Fibroblast of the aortic adventitia (primary cell): ENCODE measurements at places on chromosomes 12 and 14. TPM values are rescaled to one million over a fixed set of nuclear protein-coding genes. Genes with fewer than 3 reads are reported as not detected.
A peak's percentile ranks its signal among the peaks of the same experiment; 100 is the strongest.

- no peak for DNase-seq
These were observed 18.9 kb downstream of the PYROXD1 start for GRCh38 chr12:21456291-21456780.

HOXC12 gene
- not detected in 2 replicates for total RNA-seq

- no peak for DNase-seq
These were observed 79.2 kb upstream of the RBM19 start for GRCh38 chr12:114045349-114045748.

DNA sequence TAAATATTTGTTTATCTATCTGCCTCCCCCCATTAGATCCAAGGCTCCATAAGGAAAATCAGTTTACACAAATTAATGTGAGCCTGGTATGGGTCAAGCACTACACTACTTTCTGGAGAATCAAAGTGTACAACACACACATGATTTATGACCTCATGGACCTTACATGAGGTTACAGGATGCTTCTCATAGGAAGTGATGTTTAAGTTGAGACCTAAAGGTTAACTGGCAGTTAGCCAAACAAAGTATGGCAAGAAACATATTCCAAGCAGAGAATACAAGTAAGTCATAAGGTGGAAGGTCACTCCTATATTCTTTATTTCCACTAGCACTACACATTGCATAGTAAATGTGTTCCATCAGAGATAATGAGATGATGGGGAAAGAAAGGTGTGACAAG is 39.2 kb downstream of the OSBPL8 start:
- DNase-seq: no peak

POTEM gene
- not detected in 2 replicates for total RNA-seq

DNA sequence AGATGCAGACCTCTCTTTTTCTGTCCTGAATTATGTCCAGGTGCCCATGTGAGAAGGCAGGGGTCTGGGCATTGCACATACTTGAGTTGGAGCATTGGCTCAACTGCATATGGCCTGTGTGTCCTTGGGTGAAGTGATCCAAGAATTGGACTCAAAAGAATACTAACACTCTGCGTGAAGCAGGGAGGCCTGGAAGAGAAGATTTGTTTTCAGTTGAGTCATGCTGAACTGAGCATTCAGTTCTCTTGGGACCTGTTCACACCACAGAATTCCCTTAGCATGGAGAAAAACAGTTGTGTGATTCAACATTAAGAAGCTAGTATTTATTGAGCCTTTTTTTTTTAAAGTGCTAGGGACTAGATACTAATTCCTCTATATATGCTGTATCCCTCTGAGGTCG is 164.7 kb upstream of the TBX3 start:
- peak; percentile 96 for DNase-seq

SLC17A8 gene
- total RNA-seq: not detected in 2 replicates

RHEBL1 gene
- 0.25 and 0.54 TPM in 2 replicates for total RNA-seq

NPAS3 gene
- 0.36 and 0.65 TPM in 2 replicates for total RNA-seq

DNA sequence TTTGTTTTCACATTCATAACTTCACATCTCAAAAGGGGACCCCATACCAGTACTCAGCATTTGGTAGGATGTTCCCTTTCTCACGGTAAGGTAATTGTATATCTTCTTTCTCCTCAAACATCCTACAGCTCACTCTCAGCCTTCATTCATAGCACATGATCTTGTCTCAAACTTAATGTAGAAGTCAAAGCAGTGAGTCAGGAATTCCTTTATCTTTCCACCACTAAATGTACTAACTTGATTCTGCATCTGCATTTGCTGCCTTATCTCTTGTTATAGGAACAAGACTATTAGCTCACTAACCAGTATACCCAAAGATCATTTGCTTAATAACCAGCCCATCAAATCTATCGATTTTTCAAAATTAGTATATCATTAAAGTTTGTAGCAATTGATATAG is 22.9 kb downstream of the CPSF2 start:
- peak; percentile 15 for DNase-seq

CFAP251 gene
- total RNA-seq: 2.3 and 8.8 TPM in 2 replicates

AHNAK2 gene
- total RNA-seq: 78.4 and 164 TPM in 2 replicates

DNA sequence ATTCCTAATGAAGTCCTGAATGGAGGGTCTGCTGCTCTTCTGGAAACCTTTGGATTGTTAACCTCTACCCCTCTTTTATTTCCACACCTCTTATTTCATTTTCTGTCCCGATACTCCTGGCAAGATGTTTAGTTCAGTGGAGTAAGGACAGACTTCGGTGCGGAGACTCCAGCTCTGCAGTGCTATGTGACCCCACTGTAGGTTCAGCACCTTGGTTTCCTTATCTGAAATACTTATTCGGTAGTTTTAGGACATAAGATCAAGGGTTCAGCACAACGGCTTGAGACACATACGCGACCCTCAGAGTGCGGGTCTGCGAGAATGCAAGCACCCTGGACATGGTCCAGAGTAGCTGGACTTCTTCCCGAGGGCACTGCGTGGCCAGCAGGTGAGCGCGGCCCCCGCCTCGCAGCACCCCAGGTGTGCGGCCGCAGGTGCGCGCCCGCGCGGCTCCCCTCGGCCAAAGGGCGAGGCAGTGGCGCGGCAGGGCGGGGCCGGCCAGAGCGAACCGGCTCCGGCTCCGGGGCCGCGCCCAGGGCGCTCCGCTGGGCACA is 465 bp upstream of the FGD4 start:
- DNase-seq: no peak

- DNase-seq: no peak
These were observed 97.0 kb downstream of the TPH2 start for GRCh38 chr12:72035625-72036024.

LMO3 gene
- total RNA-seq: 3.6 and 12.8 TPM in 2 replicates

DNA sequence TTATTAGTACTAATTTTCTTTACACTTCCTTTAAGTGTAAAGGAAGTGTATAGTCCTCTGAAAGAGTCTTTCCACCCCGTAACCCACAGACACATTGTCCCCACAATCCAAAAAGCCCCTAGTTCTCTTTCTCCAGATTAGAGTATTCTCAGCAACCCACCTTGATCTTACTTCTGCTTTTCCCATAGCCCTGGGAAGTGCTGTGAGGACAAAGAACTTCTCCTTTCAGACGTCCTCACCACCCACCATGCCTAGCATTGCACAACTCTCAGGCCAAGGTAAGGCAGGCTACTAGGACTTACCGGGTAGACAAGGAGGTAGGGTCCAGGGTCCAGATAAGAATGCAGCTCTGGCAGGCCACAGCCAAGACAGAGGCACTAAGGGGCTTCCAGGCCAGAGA is 7.4 kb downstream of the AAAS start:
- no peak for DNase-seq

ITGB7 gene
- total RNA-seq: 0.54 TPM in 1 of 2 replicates, not detected in the other

MYH7 gene
- total RNA-seq: not detected in 2 replicates

GDF3 gene
- not detected in 2 replicates for total RNA-seq

DNA sequence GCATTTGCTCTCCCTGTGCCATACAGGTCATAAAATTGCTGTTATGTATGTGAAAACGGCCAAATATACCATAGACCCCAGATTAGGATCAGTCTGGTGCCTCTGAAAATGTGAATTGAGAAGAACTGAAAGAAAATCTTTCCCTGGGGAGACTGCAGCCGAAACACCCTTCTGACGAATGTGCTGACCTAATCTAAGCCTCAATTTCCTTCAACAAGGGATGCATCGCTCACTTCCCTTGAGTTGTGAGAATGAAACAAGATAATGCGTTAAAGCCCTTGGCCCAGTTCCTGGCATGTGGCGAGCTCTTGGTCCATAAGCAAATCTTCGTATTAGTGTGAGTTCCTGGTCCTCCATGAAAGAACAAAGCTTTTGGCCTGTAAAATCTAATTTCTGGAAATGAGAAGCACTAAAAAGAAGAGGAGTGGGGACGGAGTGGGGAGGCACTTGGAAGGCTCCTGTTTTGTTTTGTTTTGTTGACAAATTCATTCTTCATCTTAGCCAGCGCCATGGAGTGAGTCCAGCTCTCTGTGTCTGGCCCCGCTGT is 49.5 kb upstream of the RTRAF start:
- DNase-seq: peak; percentile 48

KRT81 gene
- not detected in 2 replicates for total RNA-seq

GRCh38 chr14:34110531-34110930 is 159.7 kb upstream of the EGLN3 start:
- DNase-seq: no peak

- DNase-seq: no peak
These were observed 596 bp upstream of the ZBTB39 start for GRCh38 chr12:57006809-57007475.

RAB5B gene
- total RNA-seq: 47.8 and 75.2 TPM in 2 replicates

GRCh38 chr12:31388713-31389112 is 62.8 kb upstream of the SINHCAF start:
- no peak for DNase-seq

DNA sequence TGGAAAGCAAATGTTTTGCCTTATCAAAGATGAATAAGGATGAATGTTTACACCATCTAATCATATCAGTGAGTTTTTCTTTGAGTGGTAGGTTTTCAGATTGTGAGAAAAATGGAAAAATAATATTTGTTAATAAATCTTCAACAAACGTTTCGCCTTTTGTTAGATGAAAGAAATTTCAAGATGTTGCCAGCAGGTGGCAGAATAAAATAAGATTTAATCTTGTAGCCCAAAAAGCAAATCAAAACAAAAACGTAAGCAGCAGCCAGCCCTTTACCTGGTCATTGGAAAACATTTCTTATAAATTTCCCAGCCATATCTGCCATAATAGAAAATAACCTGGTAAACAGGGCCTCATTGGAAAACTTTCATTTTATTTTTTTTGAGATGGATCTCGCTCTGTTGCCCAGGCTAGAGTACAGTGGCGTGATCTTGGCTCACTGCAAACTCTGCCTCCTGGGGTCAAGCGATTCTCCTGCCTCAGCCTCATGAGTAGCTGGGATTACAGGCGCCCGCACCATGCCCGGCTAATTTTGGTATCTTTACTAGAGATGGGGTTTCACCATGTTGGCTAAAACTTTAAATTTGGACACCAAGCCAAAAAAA is 15.4 kb upstream of the TMEM120B start:
- DNase-seq: peak; percentile 80

ENDOU gene
- total RNA-seq: 0.36 TPM in 1 of 2 replicates, not detected in the other

DNA sequence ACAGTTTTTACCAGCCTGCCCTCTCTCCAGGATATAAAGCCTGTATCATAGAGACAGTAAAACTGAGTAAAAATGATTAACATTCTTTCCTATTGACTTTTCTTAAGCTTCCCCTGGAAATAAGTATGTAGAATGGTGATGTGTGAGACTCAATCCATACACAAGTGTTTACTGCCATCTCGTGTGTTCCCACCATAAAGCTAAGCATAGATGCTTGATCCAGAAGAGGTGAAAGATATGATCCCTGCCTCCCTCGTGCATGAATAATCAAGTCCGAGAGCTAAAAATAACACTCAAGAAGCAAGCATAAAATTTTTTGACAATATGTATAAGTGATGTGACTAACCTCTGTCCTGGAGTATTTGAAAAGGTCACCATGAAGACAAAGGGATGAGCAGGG is 16.9 kb upstream of the GSG1 start:
- DNase-seq: no peak

- no peak for DNase-seq
These were observed 15.8 kb downstream of the PRKD1 start for GRCh38 chr14:29911810-29912209.

DNA sequence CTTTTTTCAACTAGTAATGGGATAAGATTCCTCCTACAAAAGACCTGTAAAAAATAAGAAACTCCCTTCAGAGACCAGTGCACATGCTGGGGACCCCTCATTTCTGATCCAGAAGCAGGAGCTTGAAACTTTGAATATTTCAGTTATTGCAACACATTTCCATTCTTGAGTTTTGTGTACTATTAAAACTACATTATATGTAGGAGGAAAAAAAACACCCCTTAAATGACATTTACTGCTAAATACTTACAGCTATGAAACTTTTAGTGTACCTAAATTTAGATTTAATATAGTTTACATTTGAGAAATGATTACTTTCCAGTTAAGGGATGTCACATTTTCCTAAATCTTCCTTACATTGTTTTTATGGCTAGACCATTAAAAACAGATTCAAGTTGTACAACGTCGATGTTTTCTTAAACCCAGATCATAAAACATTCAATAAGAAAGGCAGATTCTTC is 4.1 kb downstream of the LRIG3 start:
- no peak for DNase-seq

DNA sequence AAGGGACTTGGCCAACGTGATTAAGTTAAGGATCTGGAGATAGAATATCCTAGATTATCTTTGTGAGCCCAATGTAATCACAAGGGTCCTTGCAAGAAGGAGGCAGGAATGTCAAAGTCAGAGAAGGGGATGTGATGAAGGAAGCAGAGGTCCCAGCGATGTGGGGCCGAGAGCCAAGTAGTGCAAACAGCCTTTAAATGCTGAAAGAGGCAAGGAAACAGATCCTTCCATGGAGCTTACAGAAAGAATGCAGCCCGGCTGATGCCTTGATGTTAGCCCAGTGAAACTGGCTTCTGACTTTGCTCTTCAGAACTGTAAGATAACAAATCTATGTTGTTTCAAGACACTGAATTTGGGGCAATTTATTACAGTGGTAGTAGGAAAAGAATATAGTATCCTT is 74.9 kb downstream of the NEDD1 start:
- DNase-seq: no peak

SRGAP1 gene
- 11.9 and 25.8 TPM in 2 replicates for total RNA-seq

- DNase-seq: no peak
These were observed 63.3 kb downstream of the GTF2A1 start for GRCh38 chr14:81157431-81157830.

- peak; percentile 66 for DNase-seq
These were observed 56.0 kb downstream of the RASSF3 start for GRCh38 chr12:64666054-64666914.

GRCh38 chr12:22609501-22609900 is 15.5 kb upstream of the ETNK1 start:
- DNase-seq: no peak

DTX3 gene
- 10.5 and 16.9 TPM in 2 replicates for total RNA-seq

DNA sequence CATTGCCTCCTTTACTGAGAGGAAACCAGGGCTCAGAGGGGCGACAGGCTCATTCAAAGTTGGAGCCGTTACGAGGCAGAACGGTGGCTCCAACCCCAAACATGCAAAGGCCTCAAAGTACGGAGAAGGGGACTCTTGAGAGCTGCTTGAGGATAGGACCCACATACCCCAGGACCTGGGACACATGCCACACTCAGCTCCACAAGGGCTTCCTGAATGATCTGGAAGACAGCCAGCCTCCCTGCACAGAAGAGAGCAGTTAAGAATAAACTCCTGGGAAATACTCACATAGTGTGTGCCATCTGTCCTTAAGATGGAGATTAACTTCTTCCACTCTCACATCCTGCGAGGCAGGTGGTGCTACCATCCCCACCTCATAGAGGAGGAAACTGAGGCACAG is 26.6 kb upstream of the NXPH4 start:
- DNase-seq: peak; percentile 53
